ENCODE measurements at places on chromosomes 16 and 17.

DNA sequence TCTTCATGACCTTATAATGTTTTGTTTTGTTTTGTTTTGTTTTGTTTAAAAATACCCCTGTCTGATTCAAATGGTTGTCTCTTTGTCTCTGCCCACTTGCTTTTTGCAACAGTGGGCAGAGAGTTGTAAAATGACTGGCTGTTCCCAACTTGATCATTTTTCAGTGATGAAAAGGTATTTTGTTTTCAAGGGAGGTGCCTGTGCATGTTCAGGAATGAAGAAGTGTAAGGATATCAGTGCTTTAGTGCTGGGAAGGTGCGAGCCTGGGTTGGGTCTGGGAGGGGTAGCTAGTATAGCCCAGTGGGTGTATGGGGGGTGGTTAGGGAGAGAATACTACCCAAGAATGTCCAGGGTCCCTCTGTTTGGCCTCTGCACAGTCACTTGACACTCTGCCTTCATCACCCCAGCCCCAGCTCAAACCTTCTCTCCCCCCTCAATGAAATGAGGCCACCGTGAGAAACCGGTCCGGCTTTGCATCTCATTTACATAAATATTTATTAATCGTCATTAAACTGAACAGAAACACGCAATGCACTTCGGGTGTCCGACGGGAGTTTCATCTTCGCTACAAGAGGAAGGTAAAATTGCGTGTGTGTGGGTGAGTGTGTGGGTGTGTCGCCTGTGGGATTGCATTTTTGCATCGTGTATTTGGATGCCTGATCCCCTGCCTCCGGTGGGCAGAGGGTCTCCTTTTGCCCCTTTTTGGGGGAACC is 4.3 kb downstream of the NEUROD2 start:
- DNase-seq: no peak

- no peak for DNase-seq
These were observed 145.8 kb downstream of the SPACA3 start for GRCh38 chr17:33137426-33137825.

GRCh38 chr17:17883801-17884200 is 47.0 kb upstream of the SREBF1 start:
- DNase-seq: peak; percentile 23

DNA sequence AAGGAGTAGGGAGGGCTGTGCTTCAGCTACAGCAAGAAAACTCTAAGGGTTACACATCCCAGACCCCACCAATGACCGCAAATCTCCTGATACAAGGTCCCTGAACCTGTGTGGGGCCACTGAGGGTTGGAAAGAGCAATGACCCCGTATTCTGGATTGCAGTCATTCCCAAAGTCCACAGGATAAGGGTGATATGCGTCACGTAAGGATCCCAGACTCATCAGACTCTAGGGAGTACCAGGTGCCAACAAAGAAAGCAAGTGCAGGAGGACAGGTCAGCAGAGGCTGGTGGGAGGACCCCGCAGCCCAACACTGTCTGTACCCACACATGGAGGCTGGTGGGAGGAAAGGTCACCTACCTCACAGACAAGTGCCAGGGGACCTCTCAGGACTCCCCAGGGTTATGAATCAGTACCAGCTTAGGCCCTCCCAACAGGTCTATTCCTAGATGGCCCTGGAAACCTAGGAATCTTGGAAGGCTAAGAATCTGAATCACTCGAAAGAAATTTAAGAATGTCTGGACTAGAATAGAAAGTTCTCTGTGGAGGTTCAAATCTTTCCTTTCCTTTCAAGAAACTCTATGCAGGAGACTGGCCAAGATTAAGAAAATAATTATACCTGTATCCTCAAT is 16.2 kb downstream of the PITPNA start:
- DNase-seq: no peak

- DNase-seq: peak; percentile 46
These were observed 229.6 kb downstream of the MRTFB start for GRCh38 chr16:14300705-14301168.

- peak; percentile 64 for DNase-seq
These were observed 44.9 kb downstream of the OTOA start for GRCh38 chr16:21708533-21709115.

DNA sequence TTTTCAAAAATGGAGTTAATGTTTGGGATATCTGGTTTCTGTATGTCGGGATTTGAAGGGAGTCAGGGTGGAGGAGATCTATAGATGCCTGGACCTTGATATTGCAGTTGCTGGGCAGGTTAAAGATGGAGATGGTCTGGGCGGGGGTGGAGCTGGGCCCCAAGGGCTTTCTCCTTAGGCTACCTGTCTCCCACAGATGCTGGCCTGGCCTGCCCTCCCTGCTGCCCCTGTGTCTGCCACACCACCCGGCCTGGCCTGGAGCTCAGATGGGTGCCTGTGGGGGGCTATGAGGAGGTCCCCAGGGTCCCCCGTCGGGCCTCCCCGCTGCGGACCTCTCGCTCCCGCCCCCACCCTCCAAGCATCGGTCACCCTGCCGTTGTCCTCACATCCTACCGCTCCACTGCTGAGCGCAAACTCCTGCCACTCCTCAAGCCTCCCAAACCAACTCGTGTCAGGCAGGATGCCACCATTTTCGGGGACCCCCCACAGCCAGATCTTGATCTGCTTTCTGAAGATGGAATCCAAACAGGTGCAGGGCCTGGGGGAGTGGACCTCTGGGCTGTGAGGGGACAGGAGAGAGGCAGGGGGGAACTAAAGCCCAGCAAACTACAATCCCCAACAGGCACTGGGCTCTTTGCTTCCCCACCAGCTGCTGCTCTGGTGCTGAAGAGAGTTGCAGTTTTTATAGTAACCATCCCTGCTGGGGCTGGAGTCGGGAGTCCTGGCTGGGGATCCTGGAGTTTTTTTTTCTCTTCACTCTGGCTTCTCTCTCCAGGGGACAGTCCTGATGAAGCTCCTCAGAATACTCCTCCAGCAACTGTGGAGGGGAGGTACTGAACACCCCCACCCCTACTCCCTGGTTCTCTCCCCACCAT is 2.9 kb downstream of the ARHGEF15 start:
- DNase-seq: no peak

DNA sequence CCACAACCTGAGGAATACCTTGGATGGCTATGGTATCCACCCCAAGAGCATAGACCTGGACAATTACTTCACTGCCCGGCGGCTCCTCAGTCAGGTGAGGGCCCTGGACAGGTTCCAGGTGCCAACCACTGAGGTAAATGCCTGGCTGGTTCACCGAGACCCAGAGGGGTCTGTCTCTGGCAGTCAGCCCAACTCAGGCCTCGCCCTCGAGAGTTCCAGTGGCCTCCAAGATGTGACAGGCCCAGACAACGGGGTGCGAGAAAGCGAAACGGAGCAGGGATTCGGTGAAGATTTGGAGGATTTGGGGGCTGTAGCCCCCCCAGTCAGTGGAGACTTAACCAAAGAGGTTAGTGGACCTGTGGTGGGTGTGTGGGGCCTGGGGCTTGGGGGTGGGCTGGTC is 3.1 kb downstream of the NFE2L1 start:
- DNase-seq: no peak

DNA sequence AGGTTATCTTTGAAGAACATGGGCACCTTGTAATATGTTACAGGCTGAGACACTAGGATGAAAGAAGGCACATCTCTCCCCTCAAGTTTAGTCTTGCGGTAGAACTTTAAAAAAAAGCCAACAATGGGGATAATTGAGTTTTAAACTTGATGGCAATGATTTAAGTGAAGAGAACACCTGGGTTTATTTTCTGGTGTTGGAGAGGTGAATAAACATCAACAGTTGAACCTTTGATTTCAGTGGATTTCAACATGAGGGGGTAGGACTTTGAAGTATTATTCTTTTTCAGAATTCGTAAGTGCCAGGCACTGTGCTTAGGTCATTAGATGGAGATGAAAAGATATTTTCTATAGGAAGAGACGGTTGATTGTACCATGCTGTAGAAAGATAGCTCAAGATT is 22.3 kb downstream of the HAPSTR1 start:
- no peak for DNase-seq

- no peak for DNase-seq
These were observed 94.1 kb downstream of the MRM3 start for GRCh38 chr17:876272-876671.

DNA sequence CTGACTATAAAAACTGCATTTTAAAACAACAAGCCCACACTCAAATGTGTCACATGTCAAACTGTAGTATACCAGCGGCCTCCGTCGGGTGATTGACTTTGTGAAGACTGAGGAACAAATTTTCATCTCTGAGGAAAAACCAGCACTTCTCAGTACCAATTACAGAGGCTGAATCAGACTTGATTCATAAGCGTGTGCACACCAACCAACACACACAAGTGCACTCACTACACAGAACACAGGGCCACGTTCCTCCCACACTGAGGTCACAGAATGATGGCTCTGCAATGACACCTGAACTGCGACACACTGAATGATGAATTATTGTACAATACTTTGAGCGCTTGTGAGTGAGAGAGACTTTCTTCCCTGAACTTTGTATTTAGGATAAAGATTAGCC is 29.6 kb downstream of the XPO6 start:
- no peak for DNase-seq

DNA sequence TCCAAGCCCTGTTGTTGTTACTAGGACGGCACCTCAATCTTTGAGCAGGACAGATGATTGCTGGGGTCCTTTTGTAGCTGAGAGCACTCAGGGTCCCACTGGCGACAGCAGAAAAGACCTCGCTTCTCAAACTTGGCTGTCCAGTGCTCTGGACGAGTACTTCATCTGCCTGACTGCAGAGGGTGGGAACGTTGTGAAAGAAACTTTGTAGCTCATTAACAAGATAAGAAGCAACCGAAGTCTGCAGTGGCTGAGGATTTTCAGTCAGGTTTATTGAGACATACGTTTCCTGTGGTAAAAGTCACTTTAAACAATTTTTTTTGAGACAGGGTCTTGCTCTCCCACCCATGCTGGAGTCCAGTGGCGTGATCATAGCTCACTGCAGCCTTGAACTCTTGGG is 191.7 kb downstream of the PRKCB start:
- no peak for DNase-seq

- peak; percentile 92 for DNase-seq
These were observed 20.2 kb downstream of the NGFR start for GRCh38 chr17:49515196-49515770.

- DNase-seq: no peak
These were observed 73.0 kb downstream of the HS3ST2 start for GRCh38 chr16:22886927-22887326.

- DNase-seq: no peak
These were observed 121.0 kb upstream of the TOB1 start for GRCh38 chr17:50986989-50987660.

GRCh38 chr17:31830971-31831858 is 27.8 kb downstream of the COPRS start:
- no peak for DNase-seq

DNA sequence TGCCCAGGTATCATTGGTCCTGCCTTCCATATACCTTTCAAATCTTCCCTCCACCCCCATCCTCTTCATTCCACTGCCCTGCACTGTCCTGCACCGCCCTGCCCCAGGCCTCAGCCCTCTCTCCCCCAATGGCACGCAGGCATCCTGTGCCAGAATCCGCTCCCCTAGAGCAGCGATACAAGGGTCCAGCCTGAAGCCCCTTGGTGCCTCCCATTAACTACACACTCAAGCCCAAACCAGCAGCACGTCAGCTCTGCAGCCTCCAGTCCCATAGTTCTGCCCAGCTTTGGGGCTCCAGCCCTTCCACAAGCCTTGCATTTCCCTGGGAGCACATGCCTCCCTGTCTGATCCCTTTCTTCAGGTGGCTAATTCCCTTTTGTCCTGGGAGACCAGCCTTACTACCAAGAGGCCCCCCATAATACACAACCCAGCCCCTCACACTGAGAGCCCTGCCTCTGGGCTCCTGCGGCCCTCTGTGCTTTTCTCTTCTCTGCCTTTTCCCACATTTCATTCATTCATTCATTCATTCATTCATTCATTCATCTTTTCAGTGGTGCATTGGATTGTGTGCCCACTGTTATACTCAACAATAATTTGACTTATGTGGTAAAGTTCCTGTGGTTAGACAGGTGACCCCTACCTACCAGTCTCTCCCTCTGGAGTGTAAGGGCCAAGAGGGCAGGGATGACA is 26.8 kb upstream of the DLX3 start:
- DNase-seq: no peak

DNA sequence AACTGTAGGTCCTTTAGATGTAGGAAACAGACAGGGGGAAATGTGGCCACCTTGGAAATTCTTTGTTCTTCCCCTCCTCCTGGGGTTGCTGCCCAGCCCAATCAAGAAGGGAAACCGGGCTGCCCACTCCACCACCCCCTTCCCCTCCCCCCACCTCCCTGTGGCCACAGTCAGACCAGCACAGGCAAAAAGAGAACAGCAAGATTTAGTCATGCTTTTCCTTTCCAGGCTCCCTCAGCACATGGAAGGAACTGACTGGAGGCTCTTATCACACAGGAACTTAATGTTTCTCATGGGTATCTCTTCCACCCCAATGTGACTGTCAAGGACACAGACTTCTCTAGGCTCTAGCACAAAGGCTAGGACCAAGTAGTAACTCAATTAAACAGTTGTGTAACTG is 3.0 kb upstream of the CCL1 start:
- no peak for DNase-seq

- no peak for DNase-seq
These were observed 3.9 kb upstream of the COL1A1 start for GRCh38 chr17:50205111-50205962.

DNA sequence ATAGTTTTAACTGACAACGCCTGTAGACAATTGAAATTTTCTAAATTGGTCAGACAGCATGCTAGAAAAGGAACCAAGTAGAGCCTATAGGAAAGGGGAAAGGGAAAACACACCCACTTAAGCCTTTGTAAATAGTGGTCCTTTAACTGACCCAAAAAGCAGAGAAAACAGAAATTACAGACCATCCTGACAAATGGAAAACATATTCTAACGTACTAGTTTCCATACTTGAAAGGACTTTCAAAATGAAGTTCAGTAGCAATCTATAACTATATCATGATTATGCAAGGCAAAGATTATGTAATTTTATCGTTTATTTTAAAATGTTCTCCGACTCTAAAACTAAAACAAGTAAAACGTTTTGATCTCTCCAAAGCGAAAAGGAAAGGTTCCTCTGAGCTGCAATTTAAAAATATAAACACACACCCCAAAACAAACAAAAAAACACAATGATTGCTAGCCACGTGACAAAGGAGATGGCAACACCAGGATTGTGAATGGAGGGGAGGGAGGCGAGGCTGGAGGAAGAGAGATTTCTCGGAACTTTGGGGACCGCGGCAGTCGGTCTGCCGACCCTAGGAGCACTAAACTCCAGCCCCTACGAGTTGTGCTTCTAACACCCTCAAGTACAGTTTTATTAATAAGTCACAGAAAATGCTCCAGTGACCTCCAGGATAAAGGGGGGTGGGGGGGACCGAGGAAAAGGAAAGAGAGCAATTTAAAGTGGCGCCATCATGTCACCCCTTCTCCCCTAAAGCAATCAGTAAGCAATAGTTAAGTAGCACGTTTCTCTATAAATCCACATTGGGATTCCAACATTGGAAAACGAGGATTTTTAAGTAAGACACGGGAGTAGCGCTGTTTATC is 1.7 kb downstream of the KANSL1 start:
- DNase-seq: peak; percentile 64

- DNase-seq: peak; percentile 35
These were observed 31.4 kb downstream of the TEX2 start for GRCh38 chr17:64231567-64232141.

GRCh38 chr17:71286625-71287024 is 834.2 kb upstream of the SOX9 start:
- DNase-seq: no peak
